Ascending aorta (tissue), 2 donors: ENCODE measurements at places on chromosomes 4 and X.

GRCh38 chrX:48826135-48826875, at the start of gene ERAS:
TSS of gene ERAS (plus strand) at chrX:48826513. CDS start at chrX:48829124, 2,611 bp downstream.
- DNase-seq: no peak

- no peak for DNase-seq
Observed at GRCh38 chrX:10198254-10198653, 41.5 kb downstream of the CLCN4 start.

GRCh38 chrX:136589966-136590365, 58.0 kb downstream of the VGLL1 start:
- no peak for DNase-seq

DNA sequence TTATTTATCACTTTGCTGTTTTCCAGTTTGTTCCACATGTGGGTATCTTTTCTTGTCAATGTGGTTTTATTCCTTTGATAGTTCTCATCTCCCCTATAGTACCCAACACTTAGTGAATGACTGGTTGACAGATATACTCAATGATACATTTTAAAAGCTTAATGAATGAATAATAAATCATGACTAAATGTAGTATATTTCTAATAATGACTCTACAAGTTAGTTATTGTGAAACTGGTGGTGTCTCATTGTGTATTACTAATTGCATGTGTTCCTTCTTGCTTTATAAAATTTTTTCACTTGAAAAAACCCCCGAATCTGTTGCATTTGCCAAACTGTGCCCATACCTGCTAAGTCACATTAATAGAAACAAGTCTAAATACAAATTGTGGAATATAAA, 95.4 kb downstream of the MBNL3 start:
- DNase-seq: no peak

DNA sequence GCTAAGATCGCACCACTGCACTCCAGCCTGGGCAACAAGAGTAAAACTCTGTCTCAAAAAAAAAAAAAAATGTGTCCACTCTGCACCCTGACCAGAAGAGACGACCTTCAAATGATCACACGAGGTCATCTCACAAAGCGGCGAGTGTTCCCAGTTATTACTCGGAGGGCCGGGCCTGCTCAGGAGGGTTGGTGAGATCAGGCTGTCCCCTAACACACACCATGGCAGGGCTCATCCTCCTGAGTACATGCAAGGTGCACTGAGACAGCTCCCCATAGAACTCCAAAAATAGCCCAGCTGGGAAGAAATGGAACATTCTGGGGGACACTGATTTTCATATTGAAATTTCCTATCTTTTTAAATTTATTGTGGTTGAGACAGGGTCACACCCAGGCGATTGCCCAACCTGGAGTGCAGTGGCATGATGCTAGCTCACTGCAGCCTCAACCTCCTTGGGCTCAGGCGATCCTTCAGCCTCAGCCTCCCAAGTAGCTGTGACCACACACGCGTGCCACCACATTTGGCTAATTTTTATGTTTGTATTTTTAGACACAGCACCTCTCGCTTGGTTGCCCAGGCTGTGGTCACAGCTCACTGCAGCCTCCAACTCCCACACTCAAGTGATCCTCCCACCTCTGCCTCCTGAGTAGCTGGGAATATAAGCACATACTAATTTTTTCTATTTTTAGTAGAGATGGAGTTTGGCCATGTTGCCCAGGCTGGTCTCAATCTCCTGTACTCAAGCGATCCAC, 51.5 kb downstream of the DHRSX start:
- DNase-seq: no peak

GRCh38 chr4:13627606-13628311, at the start of gene BOD1L1:
TSS of gene BOD1L1 (minus strand) at chr4:13627725. CDS start at chr4:13627587, 138 bp downstream.
- DNase-seq: peak; percentile 92

DNA sequence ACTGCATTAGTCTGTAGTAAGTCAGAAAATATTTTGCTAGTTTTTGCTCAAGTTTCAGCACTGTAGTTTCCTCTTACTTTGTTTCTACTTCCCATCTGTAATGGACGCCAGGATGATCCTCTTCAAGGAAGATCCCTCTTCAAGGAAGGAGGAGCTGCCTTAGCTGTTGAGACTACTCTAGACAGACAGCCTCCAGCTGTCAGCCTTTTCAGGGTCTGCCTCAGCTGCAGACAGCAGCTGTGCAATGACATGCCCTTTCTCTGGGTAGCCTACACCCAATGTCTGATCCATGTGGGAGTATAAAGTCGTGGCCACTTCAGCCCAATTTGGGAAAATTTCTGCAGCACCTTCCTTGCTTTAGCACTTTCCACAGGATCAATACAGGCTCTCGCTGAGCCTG, 281.0 kb upstream of the MAOA start:
- no peak for DNase-seq

DNA sequence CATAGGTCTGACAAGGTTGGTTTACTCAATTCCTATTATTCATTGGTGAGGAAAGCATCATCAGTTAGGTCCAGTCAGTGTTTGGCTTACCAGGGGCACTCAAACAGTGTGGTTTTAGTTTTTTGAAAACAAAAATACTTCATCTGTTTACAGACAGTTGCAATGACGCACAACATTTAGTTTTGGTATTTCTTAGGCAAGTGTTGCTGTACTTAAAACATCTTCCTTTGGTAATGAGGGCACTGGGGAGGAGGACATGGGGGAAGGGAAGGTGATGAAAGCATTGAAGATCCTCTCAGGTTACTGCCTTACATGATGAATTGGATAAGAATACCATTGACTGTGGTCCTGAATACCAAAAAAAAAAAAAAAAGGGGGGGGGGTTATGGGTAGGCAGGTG, 93.7 kb upstream of the MAOA start:
- DNase-seq: no peak
